SK-N-DZ (cell line): ENCODE measurements at places on chromosomes 2 and 18.

DNA sequence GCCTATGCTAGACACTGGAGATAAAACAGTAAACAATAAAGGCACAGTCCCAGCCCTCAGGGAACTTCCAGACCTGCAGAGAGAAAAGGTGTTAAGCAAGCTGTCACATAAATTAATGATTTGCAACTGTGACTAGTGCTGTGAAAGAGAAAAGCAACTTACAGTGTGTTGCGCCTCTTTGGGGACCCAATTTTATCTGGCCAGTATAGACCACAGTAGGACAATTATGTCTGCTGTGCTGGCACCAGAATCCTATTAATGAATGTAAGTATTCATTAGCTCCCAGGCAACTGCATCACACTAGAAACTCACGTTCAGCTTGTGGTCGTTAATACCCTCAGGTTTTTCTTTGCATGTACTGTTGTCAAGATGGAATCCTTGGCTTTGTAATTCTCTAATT is 55.3 kb upstream of the CHST9 start:
- DNase-seq: no peak

- no peak for DNase-seq
These were observed 158.3 kb downstream of the ANTXR1 start for GRCh38 chr2:69171116-69171896.

DNA sequence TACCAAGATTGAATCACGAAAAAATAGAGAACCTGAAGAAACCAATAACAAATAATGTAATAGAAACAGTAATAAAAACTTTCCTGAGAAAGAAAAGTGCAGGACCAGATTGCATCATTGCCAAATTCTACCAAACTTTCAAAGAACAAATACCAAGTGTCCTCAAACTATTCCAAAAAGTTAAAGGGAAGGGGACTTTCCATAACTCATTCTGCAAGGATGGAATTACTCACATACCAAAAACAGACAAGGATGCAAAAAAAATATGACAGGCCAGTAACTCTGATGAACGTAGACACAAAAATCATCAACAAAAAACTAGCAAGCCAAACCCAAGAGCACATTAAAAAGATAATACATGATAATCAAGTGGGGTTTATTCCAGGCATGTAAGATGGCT is 172.3 kb upstream of the SLC35G4 start:
- no peak for DNase-seq

GRCh38 chr2:5877360-5877759 is 185.2 kb downstream of the SOX11 start:
- no peak for DNase-seq

GRCh38 chr2:191508738-191509137 is 169.2 kb upstream of the NABP1 start:
- no peak for DNase-seq

- DNase-seq: no peak
These were observed 15.3 kb downstream of the ETAA1 start for GRCh38 chr2:67412424-67412823.

DNA sequence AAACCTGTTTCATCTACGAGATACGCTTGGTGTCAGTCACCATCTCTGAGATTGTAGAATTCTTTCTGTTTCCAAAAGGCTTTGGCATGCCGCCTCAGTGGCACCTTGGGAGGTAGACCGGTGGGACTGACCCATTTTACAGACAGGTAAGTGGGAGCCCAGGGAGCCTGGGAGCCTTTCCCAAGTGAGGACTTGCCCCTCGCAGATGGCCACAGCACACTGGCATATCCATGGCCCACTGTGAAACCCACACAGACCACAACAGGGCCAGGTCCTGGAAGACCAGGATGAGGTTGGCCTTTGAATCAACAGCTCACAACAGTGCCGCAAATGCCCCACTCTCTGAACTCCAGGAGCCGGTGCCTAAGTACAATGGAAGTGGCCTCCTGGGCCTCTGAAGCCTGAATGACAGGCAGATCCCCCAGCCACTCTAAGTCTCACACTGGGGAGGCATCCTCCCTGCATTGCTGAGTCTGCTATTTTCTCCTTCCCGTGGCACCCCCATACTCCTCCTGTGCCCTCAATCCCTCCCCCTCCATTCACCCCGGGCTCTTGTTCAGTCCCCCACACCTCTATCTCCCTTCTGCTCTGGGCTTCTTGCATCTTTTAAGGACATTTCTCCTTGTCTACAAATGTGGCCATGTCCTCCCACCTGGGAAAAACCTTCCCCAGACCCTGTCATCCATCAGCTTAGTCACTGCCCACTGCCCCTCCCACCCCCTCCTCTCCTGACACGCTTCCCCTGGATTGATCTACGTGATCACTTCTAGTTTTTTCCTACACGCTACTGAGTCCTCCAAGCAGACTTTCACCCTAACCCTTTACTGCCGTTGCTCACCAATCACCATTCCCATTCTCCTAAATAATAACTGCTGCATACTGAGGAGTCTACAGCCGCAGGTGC is 26.2 kb downstream of the CENPA start:
- DNase-seq: no peak

DNA sequence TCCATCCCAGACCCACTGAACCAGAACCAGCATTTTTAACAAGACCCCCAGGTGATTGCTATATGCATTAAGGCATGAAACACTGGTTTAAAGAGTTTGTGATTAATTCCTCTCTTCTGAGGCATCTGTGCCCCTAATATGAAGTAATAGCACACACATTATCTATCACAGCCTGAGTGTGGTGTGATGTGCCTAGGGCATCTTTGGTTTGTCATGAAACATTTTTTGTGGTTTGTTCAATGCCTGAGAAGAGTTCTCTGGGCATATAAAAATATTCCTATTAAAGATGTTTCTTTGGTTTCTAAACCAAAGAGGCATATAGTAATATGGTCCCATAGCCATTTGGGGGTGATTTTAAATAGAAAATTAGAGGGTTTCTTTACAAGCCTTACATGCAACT is 221.7 kb upstream of the SPOPL start:
- DNase-seq: no peak

- DNase-seq: no peak
These were observed 79.8 kb downstream of the PTGR3 start for GRCh38 chr18:75128911-75129716.

GRCh38 chr2:25246001-25246400 is 77.6 kb upstream of the POMC start:
- no peak for DNase-seq

- DNase-seq: no peak
These were observed 64.0 kb upstream of the ST8SIA5 start for GRCh38 chr18:46820863-46821262.

DNA sequence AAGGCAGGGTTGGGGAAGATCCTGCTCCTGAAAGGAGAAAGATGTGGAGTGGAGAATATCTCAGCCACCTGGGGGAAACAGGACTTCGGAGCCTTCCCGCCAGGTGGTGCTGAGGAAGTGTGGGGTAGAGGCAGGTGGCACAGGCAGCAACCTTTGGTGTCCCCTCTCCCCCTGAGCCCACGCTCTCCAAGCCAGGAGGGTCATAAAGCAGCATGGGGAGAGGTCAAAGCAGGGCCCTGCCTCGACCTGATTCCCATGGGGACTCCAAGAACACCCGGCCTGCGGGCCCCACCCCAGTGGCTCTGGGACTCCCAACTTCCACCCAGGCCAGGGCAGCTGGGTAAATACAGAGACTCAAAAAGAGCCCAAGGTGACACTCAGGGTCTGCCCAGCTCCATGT is 54.3 kb upstream of the SLC66A3 start:
- no peak for DNase-seq

DNA sequence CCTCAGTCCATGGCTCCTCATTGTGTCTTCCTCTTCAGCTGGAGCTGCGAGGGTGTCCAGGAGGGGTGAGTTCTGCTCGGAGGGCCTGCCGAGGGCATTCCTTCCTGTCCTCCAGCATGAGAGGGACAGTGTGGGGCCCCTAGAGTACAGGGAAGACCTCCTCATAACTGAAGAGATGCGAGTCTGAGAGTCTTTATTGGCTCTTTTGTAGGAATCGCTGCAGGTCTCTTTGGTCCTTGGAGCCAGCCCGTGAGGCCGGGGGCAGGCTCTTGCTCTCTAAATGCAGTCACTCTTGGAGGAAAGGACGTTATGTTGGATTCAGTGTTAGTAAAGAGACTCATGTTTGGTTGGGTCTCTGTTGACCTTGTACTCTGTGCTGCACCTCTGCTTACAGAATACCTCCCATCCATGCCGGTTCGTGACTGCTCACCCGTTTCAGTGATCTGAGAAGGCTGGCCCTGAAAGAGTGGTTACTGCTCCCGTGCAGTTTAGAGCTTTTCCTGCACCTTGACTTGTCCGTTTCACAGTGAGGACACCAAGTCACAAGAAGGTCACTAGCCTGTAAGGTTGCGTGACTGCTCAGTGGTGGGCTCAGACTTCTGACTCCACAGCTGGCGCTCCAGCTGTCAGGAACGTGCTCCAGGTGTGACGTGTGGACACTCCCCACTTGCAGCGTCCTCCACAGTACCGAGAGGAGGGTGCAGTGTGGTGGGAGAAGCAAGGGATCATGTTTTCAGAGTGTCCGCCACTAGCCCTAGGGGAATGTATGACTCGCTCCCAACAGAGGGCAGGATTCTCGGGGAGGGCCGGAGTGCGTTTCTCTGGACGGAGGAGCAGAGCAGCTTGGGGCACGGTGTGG is 7.8 kb downstream of the ATG4B start:
- no peak for DNase-seq

DNA sequence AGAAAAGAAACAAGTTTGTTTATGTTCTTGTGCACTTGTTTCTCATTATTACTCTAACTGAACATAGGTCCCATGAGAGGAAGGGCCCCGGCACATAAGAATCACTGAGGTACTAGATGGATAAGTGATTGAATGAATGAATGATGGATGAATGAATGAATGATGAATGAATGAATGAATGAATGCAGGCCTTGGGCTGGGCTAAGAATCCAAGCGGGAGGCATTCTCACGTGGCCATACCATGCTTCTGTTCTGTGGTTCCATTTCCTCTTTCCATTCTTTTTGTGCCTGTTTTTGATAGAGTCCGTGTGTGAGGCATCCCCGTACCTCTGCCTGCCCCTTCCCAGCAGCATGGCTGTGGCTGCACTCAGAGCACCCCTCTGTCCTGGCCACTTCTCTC is 94.8 kb downstream of the SH3BP4 start:
- no peak for DNase-seq

GRCh38 chr18:52200921-52201663 is 138.9 kb upstream of the DCC start:
- DNase-seq: no peak

DNA sequence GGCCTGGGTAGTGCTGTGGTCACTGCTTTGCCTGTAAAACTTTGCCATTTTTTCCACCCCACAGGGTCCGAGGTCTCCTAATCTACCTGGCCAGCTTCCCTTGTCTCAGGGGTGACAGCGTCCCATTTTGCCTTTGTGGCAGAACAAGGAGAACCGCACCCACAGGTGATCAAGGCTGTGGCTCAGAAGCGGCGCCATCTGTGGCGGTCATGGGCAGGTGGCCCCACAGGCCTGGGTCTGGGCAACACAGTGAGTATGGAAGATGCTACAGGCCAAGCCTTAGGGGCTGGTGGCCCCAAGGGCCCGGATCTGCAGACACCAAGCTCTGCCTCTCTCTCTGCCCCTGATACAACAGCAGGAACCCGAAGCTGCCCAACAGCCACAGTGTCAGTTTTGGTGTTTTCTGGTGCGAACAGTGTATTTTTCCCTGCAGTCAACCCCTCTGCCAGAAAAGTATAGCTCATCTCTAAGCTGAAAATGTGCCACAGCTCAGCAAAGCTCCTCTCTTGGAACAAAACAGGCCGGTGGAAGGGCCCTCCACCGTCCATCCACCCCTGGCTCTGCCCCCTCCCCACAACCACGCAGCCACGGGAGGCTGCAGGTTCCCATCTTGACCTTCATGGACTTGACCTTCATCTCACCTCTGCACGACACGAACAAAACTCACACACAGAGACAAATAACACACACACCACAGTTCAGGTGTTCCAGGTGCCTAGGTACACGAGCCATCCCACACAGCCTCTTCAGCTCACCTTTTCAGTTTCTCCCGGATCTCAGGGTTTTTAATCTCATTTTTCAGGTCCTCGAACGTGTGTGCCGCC is 96.7 kb downstream of the PXDN start:
- DNase-seq: no peak

DNA sequence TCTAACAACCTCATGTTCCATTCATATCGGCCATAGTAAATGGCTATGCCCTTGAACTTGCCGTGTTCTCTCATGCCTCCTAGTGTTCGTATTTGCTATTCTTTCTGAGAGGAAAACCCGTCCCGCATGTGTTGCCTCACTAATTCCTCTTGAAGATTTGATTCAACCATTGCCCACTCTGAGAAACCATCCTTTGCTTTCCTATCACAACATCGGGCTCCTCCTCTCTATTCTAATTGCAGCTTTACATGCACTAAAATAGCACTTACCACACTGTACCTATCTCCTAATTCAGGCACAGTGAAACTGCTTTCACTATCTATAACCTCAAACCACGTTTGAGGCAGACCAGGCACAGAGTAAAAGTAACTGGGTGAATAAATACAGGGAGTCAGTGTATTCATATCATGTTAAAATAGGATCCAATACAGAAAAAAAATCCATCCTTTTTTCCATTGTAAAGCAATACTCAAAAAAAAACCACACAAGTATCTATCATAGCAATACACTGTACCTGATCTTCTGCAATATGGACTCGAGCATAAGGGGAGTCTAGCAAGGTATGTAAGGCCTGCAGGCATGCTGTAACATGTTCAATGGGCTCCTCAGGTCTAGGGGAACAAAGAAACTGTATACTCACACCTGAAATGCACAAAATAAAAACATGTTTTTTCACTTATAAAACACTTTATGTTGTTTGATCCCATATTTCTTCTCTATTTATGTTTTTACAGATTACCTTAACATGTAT is 39.0 kb upstream of the STRN start:
- peak; percentile 2 for DNase-seq

DNA sequence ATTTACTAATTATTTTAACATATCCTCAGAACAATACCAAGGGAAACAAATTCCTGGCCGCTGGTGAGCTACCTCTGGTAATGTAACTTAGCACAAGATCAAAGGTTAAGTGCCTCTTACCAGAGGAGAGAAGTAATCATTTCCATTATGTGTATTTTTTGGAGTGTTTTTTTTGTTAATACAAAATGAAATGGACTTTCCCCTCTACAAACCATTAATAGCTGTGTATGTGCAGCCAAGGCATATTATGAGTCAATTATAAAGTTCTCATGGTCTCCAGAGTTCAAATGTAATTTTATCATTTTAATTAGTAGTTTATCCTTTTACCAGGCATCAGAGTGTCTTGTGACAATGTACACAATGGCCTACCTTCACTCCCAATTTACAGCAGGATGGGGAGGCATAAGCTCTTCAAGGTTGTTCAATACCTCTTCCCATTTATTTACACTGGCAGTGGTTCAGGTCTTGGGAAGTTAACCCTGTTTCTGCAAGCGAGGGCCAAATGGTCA is 242.2 kb downstream of the TGIF1 start:
- no peak for DNase-seq

DNA sequence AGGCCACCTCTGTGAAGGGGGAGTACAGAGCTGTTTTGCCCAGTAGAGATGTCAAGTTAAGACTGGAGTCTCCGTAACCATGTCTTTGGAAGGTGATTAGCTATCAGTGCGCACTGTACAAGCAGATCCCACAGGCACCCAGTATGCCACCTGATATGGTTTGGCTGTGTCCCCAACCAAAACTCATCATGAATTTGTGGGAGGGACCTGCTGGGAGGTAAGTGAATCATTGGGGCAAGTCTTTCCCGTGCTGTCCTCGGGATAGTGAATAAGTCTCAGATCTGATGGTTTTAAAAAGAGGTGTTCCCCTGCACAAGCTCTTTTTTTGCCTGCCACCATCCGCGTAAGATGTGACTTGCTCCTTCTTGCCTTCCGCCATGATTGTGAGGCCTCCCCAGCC is 90.2 kb downstream of the ACTR2 start:
- DNase-seq: no peak
